Thoracic aorta (tissue), 2 donors: ENCODE measurements at places on chromosomes 1 and 21. TPM values are rescaled to one million over a fixed set of nuclear protein-coding genes. Genes with fewer than 3 reads are reported as not detected.

GRCh38 chr21:37060296-37060695, 12.6 kb downstream of the PIGP start:
- no peak for DNase-seq

GRCh38 chr1:64343105-64343822, 126.7 kb upstream of the CACHD1 start:
- DNase-seq: no peak

DNA sequence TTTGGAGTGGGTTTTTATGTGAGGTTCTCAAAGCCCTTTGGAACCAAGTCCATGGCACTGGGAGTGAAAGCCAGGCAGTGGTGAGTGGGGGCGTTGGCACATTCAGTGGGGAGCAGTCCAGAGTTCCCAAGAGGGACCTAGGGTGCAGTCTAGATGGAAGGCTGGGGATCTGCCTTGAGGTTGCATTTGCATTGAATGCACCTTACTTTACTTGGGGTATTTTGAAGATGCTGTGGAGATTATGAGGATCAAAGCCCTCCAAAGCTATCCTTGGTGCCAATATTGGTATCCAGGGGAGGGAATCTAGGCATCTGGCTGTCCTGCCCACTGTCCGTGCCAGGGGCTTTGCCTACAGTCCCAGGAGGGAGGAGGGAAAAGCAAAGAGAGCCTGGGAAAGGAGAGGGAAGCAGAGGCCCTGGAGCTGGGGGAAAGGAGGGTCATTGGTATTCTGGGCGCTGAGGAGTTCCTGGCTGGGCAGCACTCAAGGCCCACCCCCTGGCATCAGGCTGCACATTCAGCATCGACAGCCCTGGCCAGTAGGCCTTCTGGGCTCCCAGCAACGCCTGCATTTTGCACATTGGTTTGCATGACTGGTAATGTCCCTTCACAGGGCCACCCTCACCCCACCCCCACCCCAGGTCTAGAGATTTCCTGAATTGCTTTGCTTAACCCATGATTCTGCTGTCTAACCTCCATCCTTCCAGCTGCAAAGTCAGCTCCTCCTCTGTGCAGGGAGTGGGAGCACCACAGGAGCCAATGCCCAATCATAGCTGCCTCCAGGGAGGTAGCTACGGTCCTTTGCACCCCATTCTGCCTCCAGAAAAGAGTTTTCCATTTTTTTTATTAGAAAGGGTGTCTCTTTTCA, 843 bp upstream of the BCAN start:
- DNase-seq: no peak

GRCh38 chr1:113003751-113004690, 48.0 kb upstream of the SLC16A1 start:
- no peak for DNase-seq

GRCh38 chr1:15251857-15252835, 5.1 kb downstream of the FHAD1 start:
- no peak for DNase-seq

GRCh38 chr1:184875218-184875617, 99.1 kb downstream of the NIBAN1 start:
- DNase-seq: no peak

GRCh38 chr1:6462412-6463119, 3.4 kb downstream of the TNFRSF25 start:
- no peak for DNase-seq

DNA sequence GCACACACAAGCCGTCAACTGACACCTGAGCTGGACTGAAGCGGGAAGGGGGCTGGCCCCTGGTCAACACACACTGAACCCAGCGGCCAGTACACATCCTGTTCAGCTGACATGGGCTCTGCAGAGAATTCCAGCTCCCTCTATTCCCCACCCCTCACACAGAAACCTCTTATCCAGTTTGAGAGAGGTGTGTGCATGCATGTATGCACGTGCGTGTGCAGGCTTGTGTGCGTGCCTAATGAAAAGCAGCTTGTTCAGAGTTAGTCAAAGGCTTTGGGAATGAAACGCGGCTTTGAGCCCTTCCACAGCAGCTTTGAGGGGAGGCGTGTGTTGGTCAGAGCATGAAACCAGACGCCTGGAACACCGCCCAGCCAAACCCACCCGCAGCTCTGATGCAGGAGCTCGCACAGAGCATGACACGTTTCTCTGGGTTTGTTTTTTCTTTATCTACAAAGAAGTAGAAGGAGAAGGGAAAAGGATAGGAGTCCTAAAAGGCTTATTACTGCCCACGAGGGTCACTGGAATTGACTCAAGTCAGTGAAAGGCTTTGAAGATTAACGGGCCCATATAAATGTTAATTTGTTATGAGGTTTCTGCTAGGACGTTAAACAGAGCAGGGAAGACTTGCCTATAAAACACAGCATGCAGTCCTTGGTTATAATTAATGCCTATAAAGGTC, 184.2 kb downstream of the ETS2 start:
- no peak for DNase-seq

- DNase-seq: no peak
These were observed 24.5 kb upstream of the VWA5B1 start for GRCh38 chr1:20266141-20266540.

DNA sequence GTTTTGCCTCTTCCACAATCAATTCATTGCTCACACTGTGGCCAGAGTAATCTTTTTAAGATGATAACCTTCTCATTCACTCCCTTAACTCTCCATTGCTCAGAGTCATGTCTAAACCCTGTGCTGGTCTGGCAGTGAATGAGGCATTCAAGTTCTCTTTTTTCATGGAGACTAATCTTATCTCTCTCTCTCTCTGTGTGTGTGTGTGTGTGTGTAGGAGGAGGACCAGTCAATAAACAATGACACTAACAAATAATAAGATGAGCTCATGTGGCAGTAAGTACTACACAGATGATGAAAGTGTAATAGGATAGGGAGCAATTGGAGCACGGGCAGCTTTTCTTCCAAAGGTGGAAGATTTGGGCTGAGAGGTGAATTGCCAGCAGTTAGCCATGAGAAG, 122.0 kb upstream of the B3GALT2 start:
- no peak for DNase-seq

Gene LCE1C
- not detected for total RNA-seq

Gene MAGOH
- 9.5 TPM for total RNA-seq

Gene DCST1
- total RNA-seq: not detected

Gene CCDC27
- not detected for total RNA-seq

Gene DSCAM
- total RNA-seq: not detected

Gene DIRAS3
- total RNA-seq: 4.6 TPM

Gene SH3BGR
- 14.6 TPM for total RNA-seq

Gene GPR89B
- 19.4 TPM for total RNA-seq

Gene SMCP
- total RNA-seq: not detected

Gene UBE2U
- total RNA-seq: not detected
